ENCODE measurements at places on chromosomes 7 and 10.

DNA sequence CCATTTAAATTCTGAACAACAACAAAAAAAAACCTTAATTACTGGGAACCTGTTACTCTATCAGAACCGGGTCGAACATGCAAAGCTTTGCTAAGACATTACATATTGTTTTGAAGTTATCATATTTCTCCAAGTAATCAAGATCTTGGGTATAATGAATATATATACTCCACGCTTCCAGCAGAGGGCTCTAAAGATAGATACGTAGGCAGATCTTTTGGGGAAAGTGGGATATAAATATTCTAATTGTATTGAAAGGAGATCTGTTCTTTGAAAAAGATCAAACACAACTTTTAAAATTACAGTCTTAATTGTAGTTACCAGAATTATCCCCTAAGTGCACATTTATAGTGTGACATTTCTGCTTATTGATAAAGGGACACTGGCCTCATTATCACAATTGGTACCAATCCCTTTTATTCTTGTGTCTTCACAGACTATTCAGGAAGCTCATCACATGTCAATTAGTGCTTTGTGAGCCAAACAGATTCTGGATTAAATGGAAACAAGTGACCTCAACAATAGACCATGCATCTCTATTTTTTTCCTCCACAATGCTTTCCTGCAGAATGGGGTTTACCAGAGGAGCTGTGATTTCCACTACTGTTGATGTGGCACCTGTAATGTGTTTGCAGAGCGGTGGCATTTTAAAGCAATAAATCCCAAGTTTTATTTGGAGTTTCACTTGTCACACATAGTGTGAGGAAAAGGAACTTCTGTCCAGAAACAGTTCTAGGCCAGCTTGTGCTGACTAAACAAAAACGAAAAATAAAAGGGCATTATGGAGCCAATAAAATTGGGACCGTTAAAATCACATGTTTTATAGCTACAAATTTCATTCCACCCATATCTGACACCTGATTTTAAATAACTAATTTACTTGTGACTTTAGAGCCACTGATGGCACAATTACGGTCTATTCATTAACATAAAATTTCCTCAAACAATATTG lies 122.4 kb downstream of the CTTNBP2 start:
- DNase-seq, result no peak

DNA sequence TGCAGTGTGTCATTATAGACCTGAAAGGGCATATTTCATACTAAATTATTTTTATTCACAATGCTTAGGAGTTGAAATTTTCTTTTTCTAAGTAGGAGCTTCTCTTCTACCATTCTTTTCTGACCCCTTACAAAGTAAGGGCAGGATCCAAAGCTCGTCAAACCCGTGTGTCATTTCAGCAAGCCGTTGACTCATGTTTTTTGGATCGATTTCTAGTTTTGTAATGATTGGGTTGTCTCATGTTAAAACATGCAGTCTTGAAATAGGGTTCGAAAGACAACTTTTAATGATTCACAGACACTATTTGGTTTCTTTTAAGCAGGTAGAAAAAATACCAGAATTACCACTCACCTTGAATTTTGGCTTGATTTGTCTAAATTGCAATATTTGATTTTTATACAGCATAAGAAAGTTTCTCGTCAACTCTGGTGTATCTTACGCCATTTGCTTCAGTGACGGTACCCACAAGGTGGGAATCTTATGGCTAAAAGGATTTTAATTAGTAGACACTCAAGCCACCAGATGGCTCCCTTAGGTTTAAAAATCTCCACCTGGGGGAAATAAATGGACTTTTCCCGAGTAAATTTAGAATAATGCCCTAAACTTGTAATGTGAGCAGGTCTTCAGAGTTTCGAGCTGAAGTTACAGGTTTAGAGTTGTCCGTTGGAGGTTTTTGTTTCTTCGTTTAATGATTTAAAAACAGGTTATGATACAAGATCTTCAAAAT lies 283.4 kb downstream of the CCDC3 start:
- no peak for DNase-seq

DNA sequence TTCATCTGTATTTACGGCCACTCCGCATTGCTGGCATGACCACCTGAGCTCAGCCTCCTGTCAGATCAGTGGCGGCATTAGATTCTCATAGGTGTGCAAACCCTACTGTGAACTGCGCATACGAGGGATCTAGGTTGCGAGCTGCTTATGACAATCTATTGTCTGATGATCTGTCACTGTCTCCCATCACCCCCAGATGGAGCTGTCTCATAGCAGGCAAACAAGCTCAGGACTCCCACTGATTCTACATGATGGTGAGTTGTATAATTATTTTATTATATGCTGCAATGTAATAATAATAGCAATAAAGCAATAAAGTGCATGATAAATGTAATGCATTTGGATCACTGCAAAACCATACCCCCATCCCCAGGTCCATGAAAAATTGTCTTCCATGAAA lies 1172.9 kb upstream of the AUTS2 start:
- no peak for DNase-seq

- DNase-seq, result peak; percentile 65
Observed at GRCh38 chr10:123147635-123148413, at the start of gene HMX2. HMX2 (plus strand) TSS chr10:123148136; CDS start chr10:123148379, 243 bp downstream.

DNA sequence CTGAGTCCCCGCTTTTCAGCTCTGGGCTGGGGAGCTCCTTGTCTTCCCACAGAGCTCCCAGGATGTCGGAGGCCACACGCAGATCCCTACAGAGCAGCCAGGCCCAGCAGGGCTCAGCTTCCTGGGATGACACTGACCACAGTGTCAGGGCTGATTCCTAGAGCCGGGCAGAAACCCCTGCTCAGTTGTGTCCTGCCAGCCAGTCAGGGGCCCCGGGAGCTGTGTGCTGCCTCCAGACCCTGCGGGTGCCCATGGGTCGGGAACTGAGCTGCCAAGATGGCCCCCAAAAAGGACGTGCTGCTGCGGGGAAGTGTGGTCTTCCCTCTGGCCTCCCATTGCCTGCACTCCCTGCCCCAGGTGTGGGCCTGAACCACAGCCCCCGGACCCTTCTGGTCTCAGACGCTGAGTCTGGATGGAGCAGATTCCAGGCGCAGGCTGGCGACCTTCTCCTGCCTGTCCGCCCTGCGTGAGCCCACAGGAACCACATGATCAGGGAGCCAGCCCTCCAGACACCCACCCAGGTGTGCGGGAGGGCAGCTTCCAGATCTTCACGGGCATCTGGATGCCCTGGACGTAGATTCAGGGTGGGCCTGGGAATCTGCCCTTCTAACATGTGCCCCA lies 217.4 kb downstream of the MAD1L1 start:
- DNase-seq, result no peak

DNA sequence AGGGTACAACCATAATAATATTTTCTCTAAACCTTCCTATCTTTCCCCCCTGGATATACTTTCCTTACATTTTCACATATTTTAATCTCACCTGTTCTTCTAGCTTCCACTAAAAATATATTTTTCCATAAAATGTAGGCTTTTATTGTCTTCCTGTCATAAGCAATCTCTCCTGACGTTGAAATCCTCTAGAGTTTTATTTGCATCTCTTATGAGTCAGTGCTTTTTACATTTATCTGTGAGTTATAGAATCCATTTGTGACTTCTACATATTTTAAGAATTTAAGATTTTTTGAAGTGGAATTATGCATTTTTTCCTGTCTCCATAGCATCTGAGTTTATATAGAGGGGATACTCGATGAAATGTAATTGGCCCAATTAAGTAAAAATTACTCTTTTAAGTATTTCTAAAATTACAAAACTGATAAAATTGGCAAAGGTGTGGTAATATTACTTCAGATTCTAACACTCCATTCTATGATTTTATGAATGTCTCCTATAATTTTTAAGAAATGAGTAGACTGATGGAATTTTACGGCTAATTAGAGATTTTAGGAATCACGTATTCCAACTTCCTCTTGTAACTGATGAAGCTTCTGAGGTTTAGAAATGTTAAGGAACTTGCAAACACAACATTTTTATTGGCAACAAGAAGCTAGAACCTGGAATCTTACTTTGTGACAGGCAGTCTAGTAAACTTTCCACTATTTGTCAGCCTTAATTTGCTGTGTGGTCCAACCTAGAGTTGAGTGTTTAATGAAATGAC lies 422.9 kb upstream of the SEMA3A start:
- no peak for DNase-seq

- DNase-seq, result no peak
Observed at GRCh38 chr7:25770670-25771069, 381.3 kb upstream of the NFE2L3 start.
